ENCODE measurements at places on chromosomes 6 and 20.

- no peak for DNase-seq
Observed at GRCh38 chr20:10094566-10095173, 59.9 kb downstream of the ANKEF1 start.

- DNase-seq, result no peak
Observed at GRCh38 chr20:54268941-54269340, 61.1 kb downstream of the PFDN4 start.

DNA sequence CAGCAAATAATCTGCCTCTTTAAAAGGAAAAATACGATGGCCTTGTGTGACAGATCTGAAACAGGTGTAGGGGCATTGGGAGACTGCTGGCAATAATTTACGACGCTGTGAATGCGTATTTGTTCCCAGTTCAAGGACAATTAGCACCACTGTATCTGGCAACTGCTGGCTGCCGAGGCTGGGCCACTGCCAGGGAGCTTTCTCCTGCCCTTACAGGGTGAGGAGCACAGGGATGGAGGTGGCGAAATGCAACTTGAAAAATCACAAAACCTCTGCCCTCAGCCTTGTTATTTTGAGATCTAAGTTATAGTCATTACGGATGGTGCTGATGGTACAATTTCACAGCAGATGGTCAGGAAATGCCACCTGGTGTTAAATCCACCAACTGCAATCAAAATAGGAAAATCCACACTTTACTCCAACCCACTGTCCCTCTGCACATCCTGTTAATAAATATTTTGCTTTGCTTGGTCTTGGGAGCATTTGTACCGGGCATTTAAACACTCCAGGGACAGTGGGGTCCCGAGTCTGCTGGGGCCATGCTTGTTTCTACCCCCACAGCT lies 6.4 kb downstream of the MYLK4 start:
- no peak for DNase-seq

- no peak for DNase-seq
Observed at GRCh38 chr6:31575335-31575901, at the start of gene TNF. TNF (plus strand) TSS chr6:31575565; CDS start chr6:31575742, 177 bp downstream.

Data from Calu3 (cell line).